Erythroblast (primary cell): ENCODE measurements at places on chromosomes 5 and 9.

- no peak for DNase-seq
Measured at GRCh38 chr5:6302075-6302474, 76.3 kb downstream of the MED10 start.

- DNase-seq, result peak; percentile 24
Measured at GRCh38 chr5:107672211-107673038, 1.7 kb upstream of the EFNA5 start.

DNA sequence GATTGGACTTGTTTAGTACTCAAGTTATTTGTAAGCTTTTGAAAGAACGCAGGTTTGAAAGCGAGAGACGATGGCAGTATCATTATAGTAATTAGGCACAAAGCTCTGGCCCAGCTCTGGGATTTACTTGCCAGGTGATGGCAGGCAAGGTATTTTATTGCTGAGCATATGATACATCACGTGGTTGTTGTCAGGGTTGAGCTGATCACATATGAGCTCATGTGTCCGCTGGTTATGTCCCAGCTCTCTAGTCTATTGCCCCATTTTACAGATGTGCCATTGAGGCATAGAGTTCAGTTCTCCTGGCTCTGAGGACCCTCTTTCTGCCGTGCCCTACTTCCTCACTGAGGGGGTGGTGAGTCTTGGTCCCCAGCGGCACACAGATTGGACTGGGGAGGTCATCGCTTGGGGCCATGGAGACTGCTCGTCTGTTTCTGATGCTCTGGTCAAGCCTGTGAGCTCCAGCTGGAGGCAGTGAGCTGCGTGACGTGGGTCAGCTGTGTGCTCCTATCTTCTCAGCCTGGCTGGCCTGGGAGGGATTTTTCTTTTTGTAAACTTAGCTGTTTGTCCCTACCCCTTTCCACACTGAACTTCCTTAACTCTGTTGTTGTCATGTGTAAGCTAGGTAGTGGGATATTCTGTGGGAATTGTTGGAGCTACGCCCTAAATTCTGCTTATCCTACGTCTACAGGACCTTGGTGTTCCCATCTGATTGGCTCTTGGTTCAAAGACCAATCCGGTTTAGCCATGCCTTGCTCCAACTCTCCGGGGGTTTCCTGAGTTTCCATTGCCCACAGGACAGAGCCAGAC is 2.2 kb downstream of the NXNL2 start:
- no peak for DNase-seq

DNA sequence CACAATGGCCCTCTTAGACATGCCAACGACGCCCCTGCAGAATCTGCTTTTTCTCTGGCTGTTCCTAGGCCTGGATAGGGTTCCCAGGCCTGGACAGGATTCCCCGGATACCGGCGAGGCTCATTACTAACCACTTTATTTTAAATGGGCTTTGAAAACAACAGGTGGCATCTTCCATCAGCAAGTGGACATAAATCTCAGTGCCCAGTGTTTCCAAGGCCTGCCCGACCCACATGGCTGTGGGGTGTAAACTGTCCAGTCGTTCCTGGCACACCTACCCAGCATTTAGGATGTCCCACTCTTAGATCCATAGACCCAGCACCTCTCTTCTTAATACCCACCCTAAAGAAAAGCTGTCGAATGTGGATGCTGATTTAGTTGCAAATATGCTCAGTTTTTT is 896 bp downstream of the CMBL start:
- DNase-seq, result no peak

- DNase-seq, result no peak
Measured at GRCh38 chr5:35223787-35224395, 6.4 kb downstream of the PRLR start.

GRCh38 chr9:133331221-133331620 is 4.8 kb downstream of the SURF6 start:
- no peak for DNase-seq

DNA sequence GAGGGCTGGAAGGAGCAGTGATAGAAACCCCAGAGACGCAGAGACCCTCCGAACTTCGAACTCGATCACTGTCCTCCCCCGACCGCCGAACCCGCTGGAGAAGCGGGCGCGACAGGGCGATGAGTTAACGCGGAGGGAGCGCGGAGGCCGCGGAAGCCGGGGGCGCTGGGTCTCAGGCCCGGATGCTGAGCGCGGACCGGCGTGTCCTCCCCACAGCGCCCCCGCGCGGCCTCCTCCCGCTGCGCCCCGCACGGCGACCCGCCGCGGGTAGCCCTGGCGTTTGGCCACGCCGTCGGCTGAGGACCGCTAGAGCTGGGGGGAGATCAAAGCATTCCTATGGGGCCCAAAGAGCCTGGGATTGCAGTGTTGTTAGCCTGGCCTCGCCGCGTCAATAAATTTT is 7.7 kb upstream of the DMRT2 start:
- peak; percentile 22 for DNase-seq

GRCh38 chr5:18992264-18992663 is 995.7 kb downstream of the CDH18 start:
- no peak for DNase-seq
